T-helper 17 cell (primary cell): ENCODE measurements at places on chromosomes 2 and 18.

GRCh38 chr2:170214309-170214948, 36.5 kb downstream of the MYO3B start:
- H3K27ac ChIP-seq: no peak overlapping the region
- peaks cover 3% of the 10 kb centered on the region for H3K4me1 ChIP-seq

DNA sequence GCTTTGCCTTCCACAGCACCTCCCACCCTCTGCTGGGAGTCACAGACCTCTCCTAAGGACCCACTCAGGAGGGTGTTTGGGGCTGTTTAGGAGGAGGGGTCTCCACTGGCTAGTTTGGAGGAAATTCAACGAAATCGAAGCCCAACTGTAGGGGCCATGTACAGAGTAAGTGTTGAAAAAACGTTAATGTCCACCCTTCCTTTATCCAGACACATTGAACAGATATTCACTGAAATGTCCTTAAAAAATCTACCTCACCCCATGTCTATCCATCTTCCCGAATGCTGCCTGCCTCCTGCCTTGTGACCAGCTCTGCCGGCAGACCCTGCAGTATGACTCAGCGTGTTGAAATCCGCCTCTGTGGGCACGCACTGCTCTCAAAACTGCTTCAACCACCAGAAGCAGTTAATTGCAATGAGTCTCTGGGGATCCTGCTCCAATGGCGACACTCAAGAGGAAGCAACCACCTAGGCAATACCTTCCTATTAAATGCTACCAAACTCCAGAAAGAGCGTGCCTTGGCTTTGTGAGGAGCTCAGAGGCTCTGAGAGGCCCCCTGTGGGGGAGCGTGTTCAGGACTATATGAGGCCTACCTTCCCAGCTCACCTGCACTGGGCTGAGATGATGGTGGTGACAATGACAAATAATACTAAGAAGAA, 61.4 kb upstream of the RTN4 start:
- peaks cover 6% of the 10 kb centered on the region for H3K4me1 ChIP-seq
- H3K36me3 ChIP-seq: no peaks in the 10 kb centered on the region
- no peaks in the 10 kb centered on the region for H3K27me3 ChIP-seq
- no peak for DNase-seq
- H3K4me3 ChIP-seq: no peak overlapping the region

- peaks cover 7% of the 10 kb centered on the region for H3K36me3 ChIP-seq
- peaks cover 53% of the 10 kb centered on the region for H3K27me3 ChIP-seq
- H3K4me3 ChIP-seq: no peak overlapping the region
- no peak overlapping the region for H3K27ac ChIP-seq
Observed at GRCh38 chr18:35387152-35387571, 10.0 kb upstream of the ZNF396 start.

DNA sequence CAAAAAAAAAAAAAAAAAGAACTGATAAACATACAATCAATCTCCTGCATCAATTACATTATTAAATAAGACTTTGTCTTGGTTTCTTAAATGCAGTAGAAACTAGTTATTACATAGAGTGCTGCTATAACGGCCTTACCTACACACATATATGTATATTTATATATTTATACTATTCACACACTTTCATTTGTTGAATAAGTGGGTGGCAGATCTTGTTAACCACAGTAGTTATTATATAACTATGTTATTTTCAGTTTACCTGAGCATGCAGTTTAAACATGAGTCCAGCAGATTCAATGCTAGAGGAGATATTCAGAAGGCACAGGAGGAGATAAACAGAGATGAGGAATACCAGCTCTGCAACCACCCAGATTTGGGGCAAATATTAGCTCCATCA, 81.5 kb upstream of the CD226 start:
- no peak for DNase-seq
- H3K36me3 ChIP-seq: peaks cover 18% of the 10 kb centered on the region
- H3K27me3 ChIP-seq: no peaks in the 10 kb centered on the region
- no peak overlapping the region for H3K27ac ChIP-seq

GRCh38 chr18:74444104-74444503, 13.0 kb downstream of the DIPK1C start:
- H3K4me1 ChIP-seq: peaks cover 2% of the 10 kb centered on the region
- DNase-seq: no peak
- H3K36me3 ChIP-seq: no peaks in the 10 kb centered on the region

GRCh38 chr2:133135035-133135654, 433.1 kb downstream of the NCKAP5 start:
- no peaks in the 10 kb centered on the region for H3K27me3 ChIP-seq
- H3K4me1 ChIP-seq: no peaks in the 10 kb centered on the region
- no peak overlapping the region for H3K4me3 ChIP-seq
- no peak overlapping the region for H3K27ac ChIP-seq
- no peaks in the 10 kb centered on the region for H3K36me3 ChIP-seq

GRCh38 chr2:177799531-177799930, 273.0 kb downstream of the PDE11A start:
- peaks cover 4% of the 10 kb centered on the region for H3K36me3 ChIP-seq
- DNase-seq: no peak
- no peak overlapping the region for H3K27ac ChIP-seq
- no peak overlapping the region for H3K4me3 ChIP-seq
